ENCODE measurements at places on chromosomes 4 and X.

- no peak for DNase-seq
These were observed 75.4 kb downstream of the FBXW7 start for GRCh38 chr4:152460488-152460887.

DNA sequence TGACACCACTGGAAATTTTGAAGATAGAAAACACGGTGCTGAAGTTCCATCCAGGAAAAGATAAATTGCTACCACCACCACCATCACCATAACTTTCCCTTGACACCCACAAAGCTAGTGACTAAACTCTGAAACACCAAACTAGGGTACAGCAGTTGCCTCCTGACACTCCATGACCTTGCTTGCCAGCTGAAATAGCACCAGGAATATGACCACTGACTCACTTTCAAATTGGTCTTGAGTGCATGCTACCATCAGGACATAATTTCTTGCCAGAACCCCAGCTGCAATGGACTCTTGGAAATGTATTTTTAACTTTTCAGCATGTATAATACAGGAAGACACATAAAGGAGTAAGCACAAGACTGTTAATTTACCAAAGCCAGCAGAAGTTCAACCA, 283.3 kb downstream of the CENPC start:
- DNase-seq, result no peak

- no peak for DNase-seq
These were observed 36.9 kb downstream of the AMMECR1 start for GRCh38 chrX:110280954-110281353.

DNA sequence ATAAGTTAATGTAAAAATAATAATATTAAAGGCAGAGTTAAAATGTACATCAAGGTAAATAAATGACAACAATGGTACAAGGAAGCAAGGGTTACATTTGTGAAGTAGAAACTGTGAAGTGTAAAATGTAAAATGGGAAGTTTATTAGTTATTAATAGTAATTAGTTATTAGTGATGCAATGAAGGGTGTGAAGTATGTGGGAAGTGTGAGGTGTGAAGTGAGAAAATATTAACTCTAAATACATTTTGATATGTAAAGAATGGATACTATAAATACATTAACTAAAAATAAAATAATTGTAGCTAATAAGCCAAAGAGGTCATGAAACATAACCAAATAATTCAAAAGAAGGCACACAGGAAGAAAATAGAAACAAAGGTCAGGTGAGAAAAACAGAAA, 316.4 kb downstream of the GBA3 start:
- no peak for DNase-seq

- no peak for DNase-seq
These were observed 756 bp upstream of the ADAMTS3 start for GRCh38 chr4:72569719-72570235.

DNA sequence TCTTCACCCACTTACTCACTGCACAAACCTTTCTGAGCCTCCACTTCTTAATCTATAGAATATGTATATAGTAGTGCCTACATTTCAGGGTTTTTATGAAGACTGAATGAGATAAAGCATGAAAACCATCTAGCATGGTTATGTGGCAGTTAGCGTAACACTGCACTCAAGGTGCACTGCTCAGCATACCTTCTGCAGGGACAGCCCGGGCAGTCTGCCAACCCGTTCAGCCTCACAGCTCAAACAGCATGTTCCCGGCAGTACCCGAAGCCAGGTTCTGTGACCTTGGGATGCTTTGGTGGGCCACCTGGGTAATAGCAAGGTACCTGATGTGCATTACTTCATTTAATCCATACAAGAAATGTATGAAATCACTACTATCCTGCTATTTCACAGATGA, 81.4 kb downstream of the DOCK11 start:
- DNase-seq, result no peak

GRCh38 chr4:94262163-94263016, 54.7 kb downstream of the SMARCAD1 start:
- no peak for DNase-seq

DNA sequence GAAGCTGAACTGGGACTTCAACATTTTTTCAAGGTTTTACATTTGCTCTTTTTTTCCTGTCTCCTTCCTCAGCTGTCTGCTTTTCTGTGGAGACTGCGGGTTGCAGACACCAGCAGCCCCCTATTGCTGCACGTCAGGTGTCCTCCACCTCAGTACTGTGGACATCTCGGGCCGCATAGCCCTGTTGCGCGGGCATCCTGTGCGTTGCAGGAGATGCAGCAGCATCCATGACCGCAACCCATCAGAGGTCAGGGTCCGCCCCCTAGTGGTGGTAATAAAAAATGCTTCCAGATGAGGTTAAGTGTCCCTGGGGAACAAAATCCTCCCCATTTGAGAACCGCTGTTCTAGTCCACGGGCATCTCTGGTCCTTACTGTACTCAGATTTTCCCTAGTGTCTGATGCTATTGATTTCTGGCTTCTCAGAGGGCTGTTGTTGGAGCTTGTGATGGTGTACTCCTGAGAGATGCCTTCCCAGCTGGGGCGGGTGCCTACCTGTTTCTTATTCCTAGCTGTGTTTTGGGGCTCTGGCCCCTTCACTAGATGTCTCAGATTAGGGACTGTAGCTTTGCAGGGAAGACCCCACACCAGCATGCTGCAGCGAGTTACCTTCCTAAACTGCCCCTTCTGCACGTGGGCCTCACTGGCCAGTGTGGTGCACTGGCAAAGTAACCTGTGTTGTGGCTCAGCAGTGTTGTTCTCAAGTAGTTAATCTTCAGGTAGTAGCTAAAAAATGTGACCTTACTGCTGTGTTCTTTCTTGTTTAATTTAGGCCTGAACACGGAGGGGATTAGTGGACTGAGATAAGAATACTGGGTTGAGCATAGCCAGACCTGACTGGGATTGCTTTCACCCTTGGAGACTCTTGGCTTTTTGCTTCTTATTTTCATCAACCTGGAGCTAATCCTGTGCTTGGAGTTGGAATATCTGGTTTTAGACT, 28.2 kb downstream of the NSD2 start:
- DNase-seq, result peak; percentile 41

- DNase-seq, result no peak
These were observed 47.8 kb upstream of the CAMK2D start for GRCh38 chr4:113809311-113809710.

- DNase-seq, result no peak
These were observed 92.1 kb downstream of the BMPR1B start for GRCh38 chr4:94849901-94850300.

- DNase-seq, result no peak
These were observed 77.8 kb downstream of the LRP2BP start for GRCh38 chr4:185317880-185318279.

Data from stimulated activated CD4-positive, alpha-beta T cell treated with anti-CD3 and anti-CD28 coated beads, Interleukin-1b, Interleukin-23, amount 100 ng/mL, for 24 hours (primary cell).